ENCODE measurements at places on chromosomes 11 and 22.

GRCh38 chr11:75518771-75519653, 6.7 kb downstream of the GDPD5 start:
- DNase-seq = no peak

DNA sequence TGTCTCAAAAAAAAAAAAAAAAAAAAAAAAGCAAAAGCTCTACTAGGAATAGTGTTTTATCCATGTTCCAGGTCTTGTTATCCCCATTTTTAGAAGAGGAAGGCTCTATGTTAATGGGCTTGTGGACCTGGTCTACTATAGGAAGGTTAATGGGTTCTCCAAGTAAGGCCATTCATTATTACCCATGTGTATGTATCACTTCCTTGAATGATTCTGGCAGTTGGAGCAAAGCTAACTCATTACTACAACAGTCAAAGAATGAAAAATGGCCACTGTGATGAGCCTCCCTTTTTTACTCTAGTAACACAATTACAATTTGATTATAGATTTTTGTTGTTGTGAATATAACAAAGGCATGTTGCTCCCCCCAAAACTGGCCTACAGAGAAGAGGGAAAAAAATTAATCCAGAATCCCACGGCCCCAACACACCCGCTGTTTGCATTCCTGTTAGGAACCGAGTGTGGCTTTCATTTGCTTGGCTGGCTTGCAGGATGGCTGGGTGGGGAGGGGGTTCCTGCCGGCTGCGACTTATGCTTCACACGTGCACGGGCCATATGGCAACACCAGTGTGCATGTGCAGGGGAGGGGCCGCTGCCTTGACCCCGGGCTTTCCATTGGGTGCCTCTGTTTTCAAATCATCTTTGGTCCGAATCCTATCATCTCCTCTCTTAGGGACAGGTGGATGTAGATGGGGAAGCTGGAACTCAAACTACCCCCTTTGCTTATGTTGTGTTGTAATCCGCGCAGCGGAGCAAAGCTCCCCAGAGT, 148.8 kb downstream of the HIPK3 start:
- peak; percentile 37 for DNase-seq

DNA sequence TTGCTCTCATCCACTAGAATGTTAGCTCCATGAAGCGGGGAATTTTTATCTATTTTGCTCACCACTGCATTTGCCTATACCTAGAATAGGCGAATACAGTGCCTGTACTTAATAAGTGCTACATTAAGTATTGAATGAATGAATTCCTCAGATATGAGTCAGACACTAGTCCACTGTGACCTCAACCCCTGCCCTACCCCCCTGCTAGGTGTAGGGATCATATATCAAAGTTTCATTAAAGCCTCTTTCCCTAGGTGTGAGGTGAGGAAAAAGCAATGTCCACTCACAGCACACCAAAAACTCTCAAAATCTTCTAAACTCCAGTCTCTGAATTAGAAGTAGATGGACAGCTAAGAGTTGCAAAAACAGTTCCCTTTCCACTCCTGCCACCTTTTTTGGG, 9.8 kb upstream of the PSMA1 start:
- no peak for DNase-seq

GRCh38 chr22:44424867-44425693, 73.0 kb downstream of the RTL6 start:
- no peak for DNase-seq

DNA sequence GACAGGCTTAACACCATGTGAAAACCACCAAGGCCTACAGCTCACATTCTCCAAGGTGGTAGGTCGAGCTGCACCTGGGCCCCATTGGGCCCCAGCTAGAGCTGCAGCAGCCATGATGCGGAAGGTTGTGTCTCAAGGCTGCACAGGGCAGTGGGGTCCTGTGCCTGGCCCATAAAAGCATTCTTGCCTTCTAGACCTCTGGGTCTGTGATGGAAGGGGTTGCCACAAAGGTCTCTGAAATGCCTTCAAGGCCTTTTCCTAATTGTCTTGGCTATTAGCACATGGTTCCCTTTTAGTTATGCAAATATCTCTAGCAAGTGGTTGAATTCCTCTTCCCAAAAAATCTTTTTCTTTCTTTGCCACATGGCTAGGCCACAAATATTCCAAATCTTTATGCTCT, 52.5 kb upstream of the C11orf58 start:
- DNase-seq = no peak

GRCh38 chr11:3627291-3627690, 14.5 kb downstream of the ART5 start:
- DNase-seq = no peak

DNA sequence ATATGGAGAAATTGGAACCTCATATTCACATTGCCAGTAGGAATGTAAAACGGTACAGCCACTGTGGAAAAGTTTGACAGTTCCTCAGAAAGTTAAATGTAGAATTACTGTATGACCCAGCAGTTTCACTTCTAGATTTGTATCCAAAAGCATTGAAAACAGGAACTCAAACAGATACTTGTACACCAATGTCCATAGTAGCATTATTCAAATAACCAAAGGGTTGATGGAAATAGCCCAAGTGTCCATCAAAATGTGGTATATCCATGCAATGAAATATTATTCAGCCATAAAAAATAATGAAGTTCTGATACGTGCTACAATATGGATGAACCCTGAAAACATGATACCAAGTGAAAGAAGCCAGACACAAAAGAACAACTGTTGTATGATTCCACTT, 17.8 kb downstream of the PRRG4 start:
- no peak for DNase-seq

GRCh38 chr11:71451596-71452198, 1.3 kb upstream of the NADSYN1 start:
- peak; percentile 36 for DNase-seq

- DNase-seq = no peak
These were observed 39.0 kb downstream of the RTL6 start for GRCh38 chr22:44459041-44459440.

- DNase-seq = peak; percentile 71
These were observed 43.7 kb downstream of the MICAL3 start for GRCh38 chr22:17980638-17981051.

DNA sequence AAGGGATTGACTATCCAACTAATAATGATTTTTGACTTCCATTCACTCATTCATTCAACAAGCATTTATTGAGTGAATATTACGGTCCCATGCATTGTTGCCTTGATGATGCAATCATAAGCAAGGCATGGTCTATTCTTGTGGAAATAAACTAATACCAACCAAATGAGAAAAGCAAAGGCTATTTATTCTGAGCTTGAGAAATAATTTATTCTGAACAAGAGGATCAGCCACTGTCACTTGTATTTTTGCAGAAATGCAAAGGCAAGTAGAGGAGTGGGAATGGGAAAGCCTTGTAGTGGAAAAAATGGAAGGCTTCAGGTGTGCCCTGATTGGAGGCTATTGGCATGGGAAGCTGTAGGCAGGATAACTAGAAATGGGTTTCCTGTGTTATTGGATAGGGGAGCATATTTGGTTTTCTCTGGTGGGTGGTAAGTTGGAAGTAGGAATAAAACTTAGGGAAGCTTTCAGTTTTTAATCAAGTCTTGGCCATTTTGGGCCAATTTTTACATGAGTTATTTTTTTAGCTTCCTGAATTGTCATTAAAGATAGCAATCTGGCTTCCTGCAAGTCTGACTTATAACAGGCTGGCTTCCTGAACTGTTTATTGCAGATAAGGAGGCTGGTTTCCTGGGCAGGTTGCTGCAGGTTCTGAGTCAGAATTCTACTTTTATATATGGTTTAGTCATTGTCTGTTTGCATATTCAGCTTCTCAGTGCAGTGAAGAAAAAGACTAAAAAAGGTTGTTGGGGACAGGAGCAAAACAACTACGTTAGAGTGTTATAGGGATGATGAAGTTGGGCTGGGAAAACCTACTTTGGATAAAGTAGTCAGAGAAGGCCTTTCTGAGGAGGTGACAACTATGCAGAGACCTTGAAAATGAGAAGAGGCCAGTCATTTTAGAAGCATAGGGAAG, 106.7 kb downstream of the APIP start:
- no peak for DNase-seq

DNA sequence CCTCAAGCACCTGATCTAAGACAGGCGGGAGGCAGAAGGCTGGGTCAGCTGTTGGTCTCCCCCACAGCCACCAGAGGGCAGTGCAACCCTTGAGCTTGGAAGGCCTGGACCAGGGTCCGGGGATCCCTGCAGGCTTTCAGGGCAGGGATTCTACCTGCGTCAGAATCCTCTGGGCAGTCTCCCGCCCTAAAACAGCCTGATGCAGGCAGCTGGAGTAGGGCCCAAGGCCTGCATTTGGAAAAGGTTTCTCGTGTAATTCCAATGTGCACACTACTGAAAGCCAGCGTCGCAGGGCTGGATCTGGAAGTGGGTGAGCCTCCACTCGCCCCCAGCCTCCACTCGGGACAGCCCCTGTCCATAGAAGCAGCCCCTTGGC, 31.8 kb downstream of the BID start:
- DNase-seq = peak; percentile 83

DNA sequence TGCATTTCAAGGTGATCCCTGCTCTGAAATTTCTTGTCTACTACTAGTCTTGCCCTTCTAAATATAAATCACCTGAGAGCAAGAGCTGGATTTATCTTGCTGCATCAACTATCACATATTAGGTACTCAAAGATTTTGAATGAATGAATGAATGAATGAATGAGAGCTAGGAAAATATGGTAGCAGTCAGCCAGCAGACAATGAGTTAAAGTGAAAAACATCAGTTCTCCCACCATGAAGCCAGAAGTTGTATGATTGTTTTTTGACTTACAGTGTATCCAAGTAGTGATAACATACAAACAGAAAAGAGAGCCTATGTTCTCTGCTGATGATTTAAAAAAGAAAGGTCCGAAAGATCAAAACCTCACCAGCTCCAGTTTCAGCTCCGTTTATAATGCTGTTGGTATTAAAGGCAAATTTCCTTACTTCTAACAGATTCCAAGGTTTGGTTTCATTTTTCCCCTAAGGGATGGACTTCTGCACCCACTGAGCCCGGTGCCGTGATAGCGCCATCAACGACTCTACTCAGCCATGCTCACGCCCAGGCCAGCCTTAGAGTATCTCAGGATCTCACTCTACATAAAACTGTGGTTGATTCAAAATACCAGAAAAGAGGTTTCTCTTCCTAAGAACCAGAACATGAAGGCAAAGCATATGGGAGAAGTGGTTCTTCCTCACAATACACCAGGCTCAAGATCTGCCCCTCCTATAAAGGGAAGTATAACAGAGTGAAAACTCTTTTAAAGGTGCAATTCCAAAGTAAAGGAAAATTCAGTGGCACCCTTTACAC, 92.0 kb downstream of the SGSM3 start:
- DNase-seq = no peak

Measured in retina (tissue), 1 donor.